HEK293T (cell line): ENCODE measurements at places on chromosomes 2 and 18.
A peak's percentile ranks its signal among the peaks of the same experiment; 100 is the strongest.

GRCh38 chr2:145653553-145653952 lies 1133.6 kb upstream of the ZEB2 start:
- DNase-seq, result no peak

- no peak for DNase-seq
Observed at GRCh38 chr2:186327251-186327868, 158.7 kb upstream of the ZC3H15 start.

GRCh38 chr2:129782633-129782990 lies 196.9 kb upstream of the RAB6C start:
- DNase-seq, result no peak

DNA sequence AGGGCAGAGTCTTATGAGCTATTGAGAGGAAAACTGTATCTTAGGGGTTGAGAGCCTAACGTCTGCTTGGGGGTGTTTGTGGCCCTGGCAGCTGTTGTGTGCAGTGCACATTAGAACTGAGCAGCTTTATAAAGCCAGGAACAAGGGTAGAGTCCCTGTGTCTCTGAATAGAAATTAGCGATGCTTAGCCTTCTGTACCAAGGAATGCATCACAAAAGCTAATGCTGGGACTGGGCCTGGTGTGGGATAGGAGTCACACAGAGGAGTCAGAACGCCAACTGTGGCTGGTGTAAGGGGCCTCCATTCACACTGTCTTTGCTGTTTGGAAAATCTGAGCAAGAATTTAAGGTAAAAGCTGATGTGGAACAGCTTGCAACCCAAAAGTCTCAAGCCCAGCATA lies 283.2 kb downstream of the SOX11 start:
- DNase-seq, result no peak

GRCh38 chr2:72929010-72929409 lies 11.7 kb downstream of the EMX1 start:
- DNase-seq, result no peak

DNA sequence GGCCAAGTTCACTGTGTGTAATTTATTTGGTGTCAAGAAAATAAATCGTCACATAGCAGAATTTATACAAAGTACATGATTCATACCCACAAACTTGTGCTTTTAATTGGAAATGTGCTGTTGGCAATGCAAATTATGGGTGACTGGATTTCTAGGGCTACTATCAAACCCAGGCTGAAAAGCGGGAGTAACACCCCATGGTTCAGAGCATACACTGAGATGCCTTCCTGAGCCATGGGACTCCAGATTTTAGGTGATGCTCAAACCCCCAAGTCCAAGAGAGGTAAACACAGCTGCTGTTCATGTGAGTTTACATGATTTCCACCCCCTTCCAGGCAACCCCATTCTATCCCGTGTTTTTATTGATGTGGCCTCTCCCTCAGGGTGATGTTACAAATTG lies 565.9 kb upstream of the ID2 start:
- no peak for DNase-seq

- no peak for DNase-seq
Observed at GRCh38 chr2:126368758-126369157, 287.2 kb upstream of the GYPC start.

- DNase-seq, result no peak
Observed at GRCh38 chr2:119523383-119523951, 816 bp downstream of the SCTR start.

DNA sequence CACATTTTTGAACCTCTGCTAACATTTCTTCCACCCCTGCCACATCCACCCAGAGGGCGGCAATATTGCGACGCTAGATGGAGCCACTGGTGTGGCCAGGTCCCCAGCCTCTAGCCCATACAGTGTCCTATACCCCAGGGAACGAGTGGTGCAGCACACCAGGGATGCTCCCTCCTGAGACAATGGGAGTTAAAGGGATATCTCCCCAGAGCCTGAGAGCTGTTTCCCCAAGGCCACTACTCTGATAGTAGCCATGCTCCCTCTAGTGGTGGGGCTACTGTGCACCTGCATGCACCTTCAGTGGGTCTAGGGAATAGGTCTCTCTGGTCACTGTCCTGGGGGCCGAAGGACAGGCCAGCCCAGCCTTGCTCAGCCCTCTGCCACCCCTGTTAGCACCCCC lies 336.4 kb upstream of the FSHR start:
- peak; percentile 48 for DNase-seq

- no peak for DNase-seq
Observed at GRCh38 chr2:1672738-1673137, 71.6 kb downstream of the PXDN start.
